Activated T-cell treated with anti-CD3 and anti-CD28 coated beads for 1 hour (primary cell): ENCODE measurements at places on chromosomes 6 and 20.

GRCh38 chr6:129046526-129046925 lies 163.6 kb downstream of the LAMA2 start:
- DNase-seq = no peak

DNA sequence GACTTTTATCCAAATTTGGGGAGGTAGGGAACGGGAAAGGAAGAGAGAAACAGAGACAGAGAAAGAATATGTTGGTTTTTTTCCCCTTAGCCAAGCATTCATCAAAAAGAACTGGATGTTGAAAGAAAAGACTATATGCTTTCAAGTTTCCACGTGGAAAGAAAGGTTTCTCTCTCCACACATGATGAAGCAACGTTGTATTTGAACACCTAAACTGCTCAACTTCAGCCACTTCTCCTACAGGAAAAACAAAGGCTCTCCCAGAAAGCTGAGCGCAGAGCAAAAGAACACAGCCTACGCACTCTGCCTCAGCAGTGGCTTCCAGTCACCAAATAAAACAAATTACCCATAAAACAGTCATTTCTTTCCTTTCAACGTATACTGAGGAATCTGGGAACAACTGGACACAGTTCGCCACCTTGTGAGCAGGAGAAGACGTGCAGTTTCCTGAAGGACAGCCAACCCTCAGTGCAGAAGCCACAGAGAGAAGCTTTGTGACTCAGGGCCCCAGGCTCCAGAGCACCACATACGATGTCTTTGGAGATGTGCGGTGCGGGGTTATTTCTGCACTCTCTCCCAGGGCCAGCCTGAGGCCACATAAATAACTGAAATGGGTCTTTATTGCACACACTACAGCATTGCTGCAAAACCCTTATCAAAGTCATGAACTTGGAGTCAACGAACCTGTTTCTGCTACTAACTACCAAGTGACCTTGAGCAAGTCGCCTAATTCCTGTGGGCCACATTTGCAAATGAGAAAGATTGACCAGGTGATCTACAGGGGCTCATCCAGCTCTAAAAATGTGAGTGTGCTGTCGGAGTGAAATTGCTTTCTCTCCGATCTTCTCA lies 10.1 kb downstream of the IL17F start:
- DNase-seq = no peak

- no peak for DNase-seq
Measured at GRCh38 chr6:147695819-147696218, 187.3 kb downstream of the SAMD5 start.

DNA sequence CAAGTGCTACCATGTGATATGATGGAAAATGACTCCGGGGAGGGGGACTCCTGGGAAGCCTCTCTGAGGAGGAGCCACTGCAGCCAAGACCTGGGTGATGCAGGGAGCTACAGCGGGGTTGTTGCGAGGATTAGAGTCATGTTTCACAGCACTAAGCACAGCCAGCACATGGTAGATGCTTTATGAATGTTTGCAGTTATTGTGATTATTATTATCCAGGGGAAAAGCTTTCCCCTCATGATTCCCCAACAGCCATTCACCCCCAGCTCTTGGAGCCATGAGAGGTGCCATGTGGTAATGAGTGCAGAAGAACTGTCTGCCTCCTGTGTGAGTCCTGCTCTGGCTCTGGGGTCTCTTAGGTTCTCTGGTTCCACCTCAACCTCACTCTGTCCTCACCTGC lies 39.9 kb downstream of the RSPO4 start:
- DNase-seq = no peak

DNA sequence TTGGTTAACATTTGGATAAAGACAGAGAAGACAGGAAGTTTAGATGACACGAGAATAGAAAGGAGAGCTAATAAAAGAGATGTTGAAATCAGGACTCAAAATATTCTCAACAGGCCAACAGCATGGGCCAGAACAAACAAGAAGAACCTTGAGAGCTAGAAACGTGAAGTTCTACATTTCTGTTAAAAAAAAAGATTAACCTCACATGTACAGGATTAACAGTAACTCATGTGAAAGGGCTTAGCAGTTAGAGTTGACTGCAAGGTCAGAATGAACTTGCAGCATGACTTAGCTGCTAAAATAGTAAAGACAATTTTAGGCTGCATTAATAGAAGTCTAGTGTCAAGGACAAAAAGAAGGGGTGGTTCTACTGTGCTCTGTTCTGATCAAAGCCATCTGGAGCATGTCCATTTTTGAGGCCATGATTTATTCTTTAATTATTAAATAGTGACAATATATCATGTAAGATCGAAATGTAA lies 331.1 kb upstream of the HSF2 start:
- DNase-seq = no peak

GRCh38 chr6:158764926-158765325 lies 54.2 kb downstream of the EZR start:
- DNase-seq = no peak

DNA sequence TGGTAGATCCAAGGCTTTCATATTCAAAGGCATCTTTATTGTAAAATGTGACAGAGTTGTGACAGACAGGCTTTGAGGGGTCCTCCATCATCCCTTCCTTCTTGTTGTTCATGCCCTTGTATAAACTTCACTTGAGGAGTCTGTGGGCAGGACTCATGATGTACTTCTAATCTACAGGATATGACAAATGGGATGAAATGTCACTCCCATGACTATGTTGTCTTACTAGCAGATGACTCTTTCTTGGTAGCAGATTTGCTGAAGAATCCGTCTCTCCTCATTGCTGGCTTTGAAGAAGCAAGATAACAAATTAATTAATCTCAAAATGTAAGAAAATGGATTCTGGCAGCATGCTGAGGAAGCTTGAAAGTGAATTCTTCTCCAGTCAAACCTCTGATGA lies 566.1 kb downstream of the TFAP2B start:
- no peak for DNase-seq

DNA sequence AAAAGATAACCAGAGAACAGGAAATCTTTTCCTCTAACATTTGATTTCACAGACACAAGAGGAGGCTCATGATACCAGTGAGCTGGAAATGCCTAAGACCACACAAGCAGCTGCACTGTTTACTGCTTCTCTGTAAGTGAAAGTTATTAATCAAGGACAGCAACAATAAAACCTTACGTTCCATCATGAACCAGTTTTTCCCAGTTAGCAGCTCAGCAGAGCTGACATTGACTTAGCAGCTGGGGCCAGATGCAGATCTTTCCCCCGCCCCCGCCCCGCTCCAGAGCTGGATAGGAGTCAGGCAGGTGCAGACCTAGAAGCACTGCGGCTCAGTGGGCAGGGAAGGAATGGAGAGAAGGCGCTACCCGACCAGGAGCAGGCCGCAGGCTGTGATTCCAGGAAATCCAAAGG lies 275.2 kb downstream of the GMDS start:
- DNase-seq = no peak

- DNase-seq = no peak
Measured at GRCh38 chr20:16654858-16655535, 74.8 kb upstream of the SNRPB2 start.

- no peak for DNase-seq
Measured at GRCh38 chr6:158311193-158311592, 1.1 kb upstream of the TULP4 start.

DNA sequence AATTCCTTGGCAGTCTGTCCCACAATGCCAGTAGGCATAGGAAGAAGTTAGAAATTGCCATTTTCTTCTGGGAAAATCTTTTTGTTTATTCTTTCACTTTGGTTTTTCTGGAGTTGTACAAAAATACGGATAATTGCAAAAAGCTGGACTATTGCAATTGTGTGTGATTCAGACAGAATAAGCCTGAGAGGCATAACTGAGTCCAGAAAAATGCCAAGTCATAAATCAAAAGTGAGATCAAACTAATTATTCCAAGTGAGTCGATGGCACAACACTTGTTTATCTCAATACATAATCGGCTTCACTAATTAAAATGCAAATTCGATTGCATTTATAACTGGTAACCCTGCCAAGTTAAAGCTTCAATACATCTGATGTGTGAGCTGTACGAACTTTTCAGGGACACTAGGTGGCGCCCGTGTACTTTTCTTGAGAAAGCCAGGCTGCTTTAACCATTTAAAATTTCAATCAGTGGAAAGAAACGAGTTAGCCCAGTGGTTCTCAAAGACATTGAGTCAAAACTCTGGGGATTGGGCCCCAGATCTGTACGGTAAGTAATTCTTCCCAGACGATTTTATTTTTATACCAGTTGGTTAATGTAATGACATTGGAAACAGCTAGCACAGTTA lies 102.6 kb downstream of the LAMP5 start:
- DNase-seq = peak; percentile 24

DNA sequence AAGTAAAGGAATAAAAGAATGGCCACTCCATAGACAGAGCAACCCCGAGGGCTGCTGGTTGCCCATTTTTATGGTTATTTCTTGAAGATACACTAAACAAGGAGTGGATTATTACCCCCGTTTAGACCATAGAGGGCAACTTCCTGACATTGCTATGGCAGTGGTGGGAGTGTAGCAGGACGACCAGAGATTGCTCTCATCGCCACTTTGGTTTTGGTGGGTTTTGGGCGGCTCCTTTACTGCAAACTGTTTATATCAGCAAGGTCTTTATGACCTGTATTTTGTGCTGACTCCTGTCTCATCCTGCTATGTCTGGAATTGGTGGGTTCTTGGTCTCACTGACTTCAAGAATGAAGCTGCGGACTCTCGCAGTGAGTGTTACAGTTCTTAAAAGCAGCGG lies 78.7 kb downstream of the C6orf52 start:
- no peak for DNase-seq

DNA sequence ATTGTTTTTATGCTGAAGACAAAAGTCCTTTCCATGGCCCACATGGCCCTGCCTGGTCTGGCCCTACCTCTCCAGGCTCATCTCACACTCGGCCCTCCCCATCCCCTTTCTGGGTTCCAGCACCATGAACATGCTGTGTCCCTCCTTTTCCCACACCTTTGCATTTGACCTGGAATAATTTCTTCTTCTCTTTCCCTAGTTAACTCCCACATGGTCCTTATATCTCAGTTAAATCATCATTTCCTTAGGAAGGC lies 38.9 kb downstream of the PIGU start:
- DNase-seq = no peak

- DNase-seq = no peak
Measured at GRCh38 chr6:25013246-25013645, 77.5 kb upstream of the RIPOR2 start.

GRCh38 chr6:10621213-10621612 lies 73.2 kb downstream of the C6orf52 start:
- no peak for DNase-seq

DNA sequence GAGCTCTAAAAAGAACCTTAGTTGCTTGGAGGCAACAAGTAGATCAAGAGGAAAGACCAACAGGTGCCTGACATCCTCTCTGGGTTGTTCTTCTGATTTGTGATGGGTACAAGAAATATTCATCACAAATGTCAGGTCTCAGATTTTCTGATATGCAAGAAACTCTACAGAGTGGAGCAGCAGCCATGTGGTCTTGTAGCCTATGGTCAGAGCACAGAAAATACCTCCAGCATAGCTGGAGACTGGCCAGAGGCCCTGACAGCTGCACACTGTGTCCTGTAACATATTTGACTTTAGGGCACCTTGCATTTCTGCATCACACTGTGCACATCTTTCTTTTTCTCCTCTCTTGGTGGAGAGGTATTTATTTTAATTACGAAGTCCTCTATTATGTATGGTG lies 116.3 kb downstream of the GMPR start:
- no peak for DNase-seq

DNA sequence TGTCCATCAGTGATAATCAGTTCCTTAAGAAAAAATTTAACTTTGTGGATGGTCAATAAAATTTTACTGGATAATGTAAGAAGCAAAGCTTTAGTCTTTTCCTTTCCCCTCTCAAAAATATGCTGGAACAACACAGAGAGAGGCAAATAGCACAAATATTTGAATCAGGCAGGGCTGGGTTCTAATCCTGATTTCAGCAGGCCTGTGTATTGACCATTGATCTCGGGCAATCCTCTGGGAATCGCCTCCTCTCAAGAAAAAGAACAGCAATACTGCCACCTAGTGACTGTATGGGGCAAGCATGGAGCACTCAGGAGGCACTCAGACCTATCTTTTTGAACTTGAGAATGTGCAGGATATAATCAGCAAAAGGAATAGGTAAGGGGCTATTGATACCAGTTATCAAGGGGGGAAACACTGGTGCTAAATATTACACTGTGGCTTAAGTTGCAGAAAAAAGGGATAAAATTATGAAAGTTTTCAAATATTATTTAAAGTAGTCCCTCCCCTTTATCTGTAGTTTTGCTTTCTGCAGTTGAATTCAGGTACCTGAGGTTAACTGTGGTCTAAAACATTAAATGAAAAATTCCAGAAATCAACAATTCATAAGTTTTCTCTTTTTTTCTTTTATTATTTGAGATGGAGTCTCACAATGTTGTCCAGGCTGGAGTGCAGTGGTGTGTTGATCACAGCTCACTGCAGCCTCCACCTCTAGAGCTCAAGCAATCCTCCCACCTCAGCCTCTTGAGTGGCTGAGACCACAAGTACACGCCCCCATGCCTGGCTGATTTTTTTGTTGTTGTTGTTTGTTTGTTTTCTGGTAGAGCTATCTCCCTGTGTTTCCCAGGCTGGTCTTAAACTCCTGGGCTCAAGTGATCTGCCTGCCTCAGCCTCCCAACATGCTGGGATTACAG lies 91.8 kb upstream of the NHSL1 start:
- DNase-seq = no peak

DNA sequence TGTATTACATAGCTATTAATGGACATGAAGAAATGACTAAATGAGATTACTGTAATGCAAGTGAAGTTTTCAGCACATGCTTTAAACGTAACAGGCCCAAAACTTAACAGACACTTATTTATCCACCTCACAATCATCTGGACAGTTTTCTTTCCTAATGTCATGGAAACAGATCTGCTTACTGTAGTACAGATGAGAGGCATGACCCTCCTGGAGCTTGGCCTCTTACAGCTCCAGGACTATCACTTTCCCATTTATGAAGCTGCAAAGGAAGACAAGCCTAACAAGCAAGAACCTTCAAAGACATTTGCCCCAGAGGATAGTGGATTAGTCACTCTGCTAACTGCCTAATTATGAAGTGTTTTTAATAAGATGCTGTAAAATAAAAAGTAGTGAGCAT lies 419.3 kb downstream of the PHF3 start:
- no peak for DNase-seq

DNA sequence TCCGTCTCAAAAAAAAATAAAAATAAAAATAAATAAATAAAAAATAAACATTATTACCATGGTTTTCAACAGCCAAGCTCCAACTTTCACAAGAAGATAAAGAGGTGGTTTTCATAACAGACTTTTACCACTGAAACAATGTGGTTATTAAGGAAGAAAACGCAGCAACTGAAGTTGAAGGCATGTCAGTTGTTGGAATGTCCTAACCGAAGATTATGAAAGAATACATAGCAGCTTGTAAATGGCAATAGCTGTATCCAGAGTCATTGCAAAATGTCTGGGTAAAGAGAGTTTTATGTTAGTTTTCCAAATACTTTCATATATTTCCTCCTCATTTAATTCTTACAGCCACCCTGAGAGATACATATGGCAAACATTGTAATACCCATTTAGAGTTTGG lies 161.6 kb upstream of the MARCKS start:
- no peak for DNase-seq
